ENCODE measurements at places on chromosomes 1 and 21.
A peak's percentile ranks its signal among the peaks of the same experiment; 100 is the strongest.

DNA sequence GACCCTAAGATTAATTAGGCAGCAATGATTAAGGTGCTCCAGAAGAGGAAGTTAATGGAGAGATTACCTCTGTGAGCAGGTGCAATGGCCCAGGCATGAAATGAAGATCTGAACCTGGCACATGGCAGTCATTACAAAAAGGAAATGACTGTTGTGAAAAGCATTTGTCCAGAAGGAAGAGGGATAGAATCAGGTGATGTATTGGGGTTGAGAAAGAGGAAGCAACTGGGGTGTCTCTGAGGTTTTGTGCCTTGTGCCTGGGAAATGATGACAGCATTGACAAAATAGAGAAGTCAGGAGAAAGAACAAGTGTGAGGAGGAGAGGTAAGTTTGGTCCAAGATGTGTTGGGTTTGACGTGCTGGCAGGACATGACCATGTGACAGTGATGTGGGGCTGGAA is 5.6 kb downstream of the CRCT1 start:
- no peak for DNase-seq

GRCh38 chr1:243758647-243759046 is 91.4 kb downstream of the AKT3 start:
- DNase-seq: peak; percentile 9

DNA sequence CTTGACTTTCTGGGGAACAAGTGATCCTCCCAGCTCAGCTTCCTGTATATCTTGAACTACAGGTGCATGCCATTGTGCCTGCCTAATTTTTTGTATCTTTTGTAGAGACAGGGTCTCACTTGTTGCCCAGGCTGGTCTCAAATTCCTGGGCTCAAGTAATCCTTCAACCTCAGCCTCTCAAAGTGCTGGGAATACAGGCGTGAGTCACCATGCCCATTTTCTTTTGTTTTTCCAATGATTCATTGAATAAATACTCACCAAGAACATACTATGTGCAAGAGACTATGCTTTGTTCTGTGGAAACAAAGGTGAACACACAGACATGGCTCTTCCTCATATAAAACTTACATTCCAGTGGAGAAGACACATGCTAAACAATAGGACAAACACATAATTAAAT is 407.8 kb upstream of the DAB1 start:
- no peak for DNase-seq

- DNase-seq: no peak
Measured at GRCh38 chr1:107365527-107366240, 224.8 kb downstream of the NTNG1 start.

DNA sequence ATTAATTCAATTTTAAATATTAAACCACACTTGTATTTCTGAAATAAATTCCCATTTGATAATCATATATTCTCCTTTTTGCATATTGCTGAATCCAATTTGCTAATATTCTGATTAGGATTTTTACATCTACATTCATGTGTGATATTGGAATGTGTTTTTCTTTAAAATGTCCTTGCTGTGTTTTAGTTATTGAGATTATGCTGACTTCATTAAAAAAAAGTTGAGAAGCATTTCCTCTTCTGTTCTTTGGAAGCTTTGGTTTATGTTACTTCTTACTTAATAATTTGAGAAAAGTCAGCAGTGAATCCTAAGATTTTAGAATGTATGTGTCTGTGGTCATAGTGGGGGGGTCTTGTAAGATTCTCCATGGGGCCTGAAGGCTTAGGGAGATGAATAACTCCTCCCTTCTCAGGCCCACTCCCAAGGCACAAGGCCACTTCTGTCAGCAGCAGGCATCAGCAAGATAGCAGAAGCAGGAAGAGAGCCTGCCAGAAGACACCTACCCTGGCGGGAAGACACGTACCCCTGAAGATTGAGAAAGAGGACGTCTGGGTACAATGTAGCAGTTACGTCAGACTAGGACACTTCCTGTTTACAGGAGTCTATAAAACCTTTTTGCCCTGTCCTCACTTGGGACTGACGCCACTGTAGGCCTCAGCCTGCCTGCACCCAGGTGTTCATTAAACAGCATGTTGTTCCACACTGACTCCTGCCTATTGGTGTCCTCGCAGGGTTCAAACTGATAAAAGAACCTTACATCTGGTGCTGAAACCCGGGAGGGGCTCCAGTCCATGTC is 56.9 kb downstream of the ODF2L start:
- DNase-seq: no peak
